Coronary artery (tissue), 2 donors: ENCODE measurements at places on chromosomes 16 and 17.

GRCh38 chr17:80821546-80821945 lies 170.1 kb upstream of the CHMP6 start:
- DNase-seq: no peak

DNA sequence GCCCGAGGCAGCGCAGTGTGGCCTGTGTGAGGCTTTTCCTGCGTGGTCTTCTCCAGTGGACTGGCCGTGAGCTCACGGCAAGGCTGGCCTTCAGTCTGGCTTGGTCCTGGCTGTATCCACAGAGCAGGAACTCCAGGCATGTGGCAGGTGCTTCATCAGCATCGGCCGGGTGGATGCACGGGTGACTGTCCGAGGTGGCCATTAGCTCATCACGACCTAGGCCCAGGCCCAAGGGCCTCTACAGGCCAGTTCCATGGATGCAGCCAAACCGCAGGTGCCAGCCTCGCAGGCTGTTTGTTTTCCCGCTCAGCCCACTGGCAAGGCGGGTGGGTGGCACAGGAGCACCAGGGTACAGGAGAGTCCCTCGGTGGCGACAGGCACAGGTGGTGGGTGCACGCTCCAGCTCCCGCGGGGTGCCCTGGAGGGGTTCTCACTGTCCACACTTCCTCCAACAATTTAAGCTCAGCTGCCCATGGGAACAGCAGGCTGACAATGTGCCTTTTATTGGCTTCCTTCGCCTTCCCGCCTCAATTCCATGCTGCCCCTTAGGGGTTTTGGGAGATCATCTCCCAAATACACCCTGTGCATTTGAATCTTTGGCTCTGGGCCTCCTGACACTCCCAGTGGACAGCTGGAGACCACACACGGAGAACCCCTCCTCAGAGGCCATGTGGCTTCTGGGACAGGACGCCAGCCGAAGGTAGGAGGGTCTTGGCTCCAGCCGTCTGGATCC lies 33.0 kb downstream of the ENGASE start:
- DNase-seq: no peak

- no peak for DNase-seq
These were observed 129.1 kb downstream of the AIPL1 start for GRCh38 chr17:6305613-6306360.

DNA sequence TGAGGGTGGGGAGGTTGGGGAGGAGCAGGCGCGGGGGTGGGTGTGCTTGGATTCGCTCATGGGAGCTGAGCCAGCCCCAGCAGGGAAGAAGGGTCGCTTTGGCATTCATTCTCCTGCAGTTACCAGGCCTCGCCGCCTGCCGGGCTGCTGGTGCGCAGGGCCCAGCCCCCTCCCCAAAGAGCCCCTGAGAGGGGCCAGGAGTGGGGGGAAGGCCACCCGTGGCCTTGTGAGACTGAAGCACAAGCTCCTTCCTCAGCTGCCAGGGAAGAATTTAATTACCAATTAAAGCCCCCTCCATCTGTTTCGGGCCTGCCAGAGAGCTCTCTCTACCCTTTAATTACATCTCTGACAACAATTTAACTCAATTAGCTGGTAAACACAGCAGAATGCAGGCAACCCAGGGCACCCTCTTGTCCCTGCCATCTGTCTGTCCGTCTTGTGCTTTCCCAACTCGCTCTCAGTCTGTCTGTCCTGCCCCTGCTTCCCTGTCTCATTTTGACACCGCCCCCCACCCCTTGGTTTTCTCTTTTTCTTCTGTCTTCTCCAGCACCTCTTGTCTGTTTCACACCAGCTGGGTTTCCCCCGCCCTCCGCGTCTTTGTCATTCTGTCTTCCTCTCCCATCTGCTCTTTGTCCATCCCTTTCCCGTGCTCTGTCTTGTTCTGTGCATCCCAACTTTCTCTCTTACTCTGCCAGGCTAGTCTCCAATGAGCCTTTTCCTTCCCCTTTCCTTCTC lies 32.7 kb downstream of the CDK5RAP3 start:
- DNase-seq: no peak

DNA sequence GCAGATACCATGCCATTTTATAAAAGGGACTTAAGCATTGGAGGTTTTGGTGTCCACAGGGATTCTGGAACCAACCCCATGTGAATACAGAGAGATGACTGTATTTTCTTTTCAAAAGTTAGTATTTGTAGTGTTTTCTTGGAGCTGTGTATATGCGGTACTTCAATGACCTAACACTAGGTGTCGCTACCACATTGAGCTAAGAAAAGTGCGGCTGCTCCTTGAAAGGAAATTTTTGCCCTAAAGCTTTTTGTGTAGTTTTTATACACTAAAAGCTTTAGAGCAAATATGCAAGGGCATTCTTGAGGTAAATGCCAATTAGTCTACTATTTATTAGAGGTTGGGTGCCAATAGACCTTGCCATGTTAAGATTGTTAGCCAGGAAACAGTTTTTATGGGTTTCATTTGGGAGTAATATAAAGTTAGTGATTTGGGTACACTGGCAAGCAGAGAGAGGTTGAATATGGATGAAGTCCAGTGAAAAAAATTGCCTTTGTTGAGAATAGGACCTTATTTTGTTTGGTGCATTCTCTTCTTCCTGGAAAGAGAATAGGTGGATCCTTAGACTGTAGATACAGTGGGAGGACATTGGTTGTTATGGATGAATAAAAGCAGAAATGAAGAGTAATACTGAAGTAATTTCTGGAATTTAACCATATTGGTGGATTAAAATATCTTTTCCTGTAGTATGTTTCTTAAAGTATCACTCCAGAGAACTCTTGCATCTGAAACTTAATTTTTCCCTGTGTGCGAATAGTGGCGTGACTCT lies 43.3 kb downstream of the BCAS3 start:
- DNase-seq: no peak

DNA sequence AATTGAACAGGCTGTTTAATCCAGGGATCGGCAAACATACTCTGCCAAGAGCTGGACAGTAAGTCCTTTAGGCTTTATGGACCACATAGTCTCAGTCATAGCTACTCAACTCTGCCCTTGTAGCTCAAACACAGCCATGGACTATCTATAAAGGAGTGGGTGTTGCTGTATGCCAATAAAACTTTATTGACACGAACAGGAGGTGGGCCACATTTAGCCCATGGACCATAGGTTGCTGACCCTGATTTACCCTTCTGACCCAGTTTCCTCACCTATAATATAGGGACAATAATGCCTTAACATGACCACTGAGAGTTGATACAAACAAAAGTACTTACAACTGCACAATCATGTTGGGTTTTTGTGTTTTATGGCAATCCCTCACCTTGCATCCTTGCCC lies 257.0 kb upstream of the SDK2 start:
- no peak for DNase-seq
